ENCODE measurements at places on chromosomes 16 and 17.

DNA sequence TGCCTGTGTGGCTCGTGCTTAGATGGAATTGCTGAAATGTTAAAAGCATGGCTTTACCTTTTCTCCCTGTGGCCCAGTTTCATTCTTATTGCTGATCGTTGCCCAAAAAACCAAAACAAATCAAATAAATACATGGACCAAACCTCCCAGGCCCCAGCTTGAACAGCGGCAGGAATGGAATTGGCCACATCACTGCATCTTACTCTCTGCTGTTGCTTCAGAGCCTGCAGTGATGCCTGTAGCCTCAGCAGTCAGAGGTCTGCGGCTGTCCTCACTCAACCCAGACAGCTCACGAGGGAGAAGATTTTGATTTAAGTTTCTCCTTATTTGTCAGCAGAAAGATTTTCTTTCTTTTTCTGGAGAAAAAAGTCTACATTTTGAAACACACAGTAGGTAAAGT, 91.5 kb downstream of the NPIPB11 start:
- no peak for DNase-seq

GRCh38 chr17:64236827-64237403, 26.1 kb downstream of the TEX2 start:
- no peak for DNase-seq

DNA sequence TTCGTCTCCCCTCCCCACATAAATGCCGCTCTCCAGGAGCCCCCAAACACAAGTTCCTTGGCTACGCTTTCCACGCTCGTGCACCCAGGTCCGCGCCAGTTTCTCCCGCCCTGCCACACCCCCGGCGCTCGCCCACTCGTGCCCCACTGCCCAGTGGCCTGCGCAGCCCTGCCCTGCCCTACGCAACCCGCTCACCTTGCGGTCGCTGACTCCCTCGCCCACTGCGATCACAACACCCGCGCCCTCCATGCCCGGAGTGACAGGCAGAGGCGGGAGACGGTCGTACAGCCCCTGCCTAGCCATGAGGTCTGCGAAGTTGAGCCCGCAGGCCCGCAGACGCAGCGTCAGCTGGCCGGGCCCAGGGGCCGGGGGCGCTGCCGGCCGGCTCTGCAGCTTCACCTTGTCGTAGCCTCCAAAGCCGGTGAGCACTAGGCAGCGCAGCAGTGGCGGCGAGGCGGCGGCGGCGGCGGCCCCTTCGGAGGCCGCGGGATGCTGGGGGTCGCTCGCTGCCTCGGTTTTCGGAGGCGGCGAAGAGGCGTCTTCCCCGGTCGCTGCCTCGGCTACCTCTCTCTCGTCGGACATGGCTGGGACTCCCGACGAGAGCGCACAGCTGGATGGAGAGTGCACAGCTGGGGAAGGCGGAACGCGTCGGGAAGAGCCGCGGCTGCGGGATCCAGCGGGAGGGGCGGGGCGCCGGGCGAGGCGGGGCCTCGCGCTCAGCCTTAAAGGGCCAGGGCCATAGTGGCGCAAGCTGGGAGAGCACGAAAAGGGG, at the start of gene VAT1:
VAT1 (minus strand) TSS at position 645 of the 772 bp plus-strand sequence; CDS start at position 582, 63 bp downstream.
- no peak for DNase-seq

- no peak for DNase-seq
Measured at GRCh38 chr16:58046936-58047335, 21.4 kb downstream of the MMP15 start.

GRCh38 chr17:62965174-62965685, 805 bp upstream of the TANC2 start:
- DNase-seq = no peak

GRCh38 chr17:45643591-45643990, 140.5 kb upstream of the CRHR1 start:
- no peak for DNase-seq

- peak; percentile 26 for DNase-seq
Measured at GRCh38 chr17:67689534-67690177, 28.1 kb upstream of the NOL11 start.

- no peak for DNase-seq
Measured at GRCh38 chr17:52159246-52160135, 977 bp upstream of the CA10 start.

DNA sequence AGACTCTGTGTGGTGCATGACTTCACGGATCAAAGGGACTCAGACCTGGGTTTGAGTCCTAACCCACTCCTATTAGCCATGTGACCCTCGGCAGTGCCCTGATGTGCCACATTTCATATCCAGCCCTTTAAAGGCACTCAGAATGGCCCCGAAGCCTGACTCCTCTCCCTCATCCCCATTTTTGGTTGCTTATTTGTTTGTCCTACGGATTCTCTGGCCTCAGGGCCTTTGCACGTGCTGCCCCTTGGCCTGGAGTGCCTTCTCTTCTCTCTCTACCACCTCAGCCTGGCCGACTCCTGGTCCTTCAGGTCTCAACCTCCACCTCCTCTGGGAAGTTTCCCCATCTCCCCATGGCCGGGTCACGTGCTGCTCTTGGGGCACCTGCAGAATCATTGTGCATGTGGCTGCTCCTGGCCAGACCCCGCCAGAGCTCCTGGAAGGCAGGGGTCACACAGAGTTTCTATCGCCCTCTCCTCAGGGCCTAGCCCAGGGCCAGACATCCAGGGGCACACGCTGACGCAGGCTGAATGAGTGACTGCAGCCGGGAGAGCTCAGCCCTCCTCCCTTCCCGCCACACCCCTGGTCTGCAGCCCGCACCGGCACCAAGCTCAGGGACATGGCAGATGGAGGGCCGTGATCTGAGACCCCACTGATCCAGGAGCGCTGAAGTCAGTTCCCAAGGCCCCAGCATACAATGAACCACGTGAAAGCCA, 22.0 kb upstream of the CIBAR2 start:
- no peak for DNase-seq

DNA sequence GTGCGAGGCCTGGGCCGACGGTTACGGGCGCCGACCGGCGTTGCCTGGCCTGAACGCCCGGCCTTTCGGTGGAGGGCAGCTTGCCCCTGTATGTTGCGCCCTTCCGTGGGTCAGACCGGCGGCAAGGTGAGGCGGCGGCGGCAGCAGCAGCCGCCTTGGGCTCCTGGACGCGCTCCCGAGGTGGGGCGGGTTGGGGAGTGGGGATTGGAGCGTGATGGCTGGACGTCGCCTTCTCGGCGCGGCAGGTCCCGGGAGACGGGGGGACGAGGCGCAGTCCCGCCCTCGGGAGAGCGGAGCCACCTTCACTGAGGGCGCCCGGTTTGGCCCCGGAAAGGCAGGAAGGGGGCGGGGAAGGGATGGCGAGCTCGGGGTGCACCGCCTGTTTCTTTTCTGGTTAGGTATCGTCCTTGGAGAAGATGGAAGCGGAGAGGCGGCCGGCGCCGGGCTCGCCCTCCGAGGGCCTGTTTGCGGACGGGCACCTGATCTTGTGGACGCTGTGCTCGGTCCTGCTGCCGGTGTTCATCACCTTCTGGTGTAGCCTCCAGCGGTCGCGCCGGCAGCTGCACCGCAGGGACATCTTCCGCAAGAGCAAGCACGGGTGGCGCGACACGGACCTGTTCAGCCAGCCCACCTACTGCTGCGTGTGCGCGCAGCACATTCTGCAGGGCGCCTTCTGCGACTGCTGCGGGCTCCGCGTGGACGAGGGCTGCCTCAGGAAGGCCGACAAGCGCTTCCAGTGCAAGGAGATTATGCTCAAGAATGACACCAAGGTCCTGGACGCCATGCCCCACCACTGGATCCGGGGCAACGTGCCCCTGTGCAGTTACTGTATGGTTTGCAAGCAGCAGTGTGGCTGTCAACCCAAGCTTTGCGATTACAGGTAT, 671 bp downstream of the DGKE start:
- DNase-seq = no peak

GRCh38 chr16:3702082-3702481, 15.2 kb downstream of the TRAP1 start:
- no peak for DNase-seq

DNA sequence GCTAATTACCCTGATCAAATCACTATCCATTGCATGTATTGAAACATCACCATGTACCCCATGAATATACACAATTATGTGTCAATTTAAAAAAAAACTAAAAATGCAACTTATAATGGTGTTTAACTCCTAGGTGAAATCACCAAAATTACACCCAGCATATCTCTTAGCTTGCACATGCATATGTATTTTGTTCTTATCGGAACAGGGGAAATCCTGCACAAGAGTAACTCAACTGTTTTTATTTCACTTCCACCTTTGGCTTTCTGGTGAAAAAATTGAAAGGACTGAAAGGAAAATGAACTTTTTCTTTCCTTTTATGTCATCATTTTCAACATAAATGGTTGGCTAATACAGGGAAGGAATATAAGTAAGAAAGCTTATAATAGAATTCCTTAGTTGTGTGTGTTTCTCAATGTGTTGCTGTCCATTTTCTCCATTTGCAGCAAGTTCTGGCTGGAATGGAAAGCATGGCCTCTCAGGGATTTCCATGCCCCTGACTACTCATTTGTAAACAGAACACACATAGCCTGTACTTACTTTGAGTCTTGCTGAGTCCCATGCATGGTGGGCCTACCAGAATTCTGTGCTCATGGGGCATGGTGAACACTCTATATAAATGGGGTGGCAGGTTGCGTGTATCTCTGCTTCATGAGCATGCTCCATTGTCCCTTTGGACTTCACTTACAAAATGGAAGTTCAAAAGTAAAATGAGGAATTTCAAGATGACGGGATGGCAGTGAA, 462.0 kb downstream of the HS3ST3B1 start:
- no peak for DNase-seq

DNA sequence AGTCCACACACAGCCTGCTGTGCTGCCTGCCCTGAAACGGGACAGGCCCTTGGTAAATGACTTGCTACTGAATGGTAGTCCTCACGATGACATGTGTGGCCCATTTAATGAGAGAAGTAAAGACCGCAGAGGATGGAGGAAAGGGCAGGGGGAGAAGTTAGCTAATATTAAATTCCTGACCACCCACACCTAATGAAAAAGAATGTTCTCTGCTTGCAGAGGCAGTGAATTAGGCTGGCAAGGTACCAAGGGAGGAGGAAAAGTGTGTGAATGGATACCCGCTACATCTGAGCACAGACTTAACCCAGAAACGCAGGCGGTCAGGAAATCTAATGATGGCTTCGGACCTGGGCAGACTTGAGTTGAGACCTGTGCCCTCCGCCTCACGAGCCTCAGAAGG, 141.2 kb downstream of the PRKCA start:
- DNase-seq = no peak

GRCh38 chr17:61209106-61209439, 190.6 kb upstream of the TBX2 start:
- no peak for DNase-seq

DNA sequence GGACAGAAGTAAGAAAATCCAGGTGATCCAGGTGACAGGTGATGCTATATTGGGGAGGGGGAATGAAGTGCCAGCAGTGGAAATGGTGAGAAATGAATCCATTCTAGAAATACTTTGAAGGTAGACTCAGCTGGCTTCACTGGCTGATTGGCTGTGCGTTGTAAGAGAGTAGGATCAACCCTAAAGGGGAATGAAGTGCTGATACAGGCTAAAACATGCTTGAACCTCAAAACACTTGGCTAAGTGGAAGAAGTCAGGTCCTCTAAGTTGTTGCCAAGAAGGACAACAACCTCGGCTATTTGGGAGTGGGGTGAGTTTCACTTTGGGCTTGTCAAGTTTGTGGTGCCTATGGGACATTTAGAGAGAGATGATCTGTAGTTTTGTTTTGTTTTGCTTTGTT, 24.1 kb upstream of the SCNN1B start:
- no peak for DNase-seq

- DNase-seq = no peak
Measured at GRCh38 chr17:79809530-79810129, 12.8 kb upstream of the CBX8 start.

GRCh38 chr16:55494994-55495421, 13.9 kb upstream of the LPCAT2 start:
- DNase-seq = peak; percentile 96

GRCh38 chr16:86854058-86854621, 275.8 kb downstream of the FOXL1 start:
- DNase-seq = peak; percentile 95

- DNase-seq = no peak
Measured at GRCh38 chr17:46167826-46168569, 25.2 kb downstream of the KANSL1 start.

- DNase-seq = no peak
Measured at GRCh38 chr17:45902892-45903346, 8.6 kb downstream of the MAPT start.

GRCh38 chr17:65515512-65515911, 45.9 kb downstream of the AXIN2 start:
- DNase-seq = no peak

DNA sequence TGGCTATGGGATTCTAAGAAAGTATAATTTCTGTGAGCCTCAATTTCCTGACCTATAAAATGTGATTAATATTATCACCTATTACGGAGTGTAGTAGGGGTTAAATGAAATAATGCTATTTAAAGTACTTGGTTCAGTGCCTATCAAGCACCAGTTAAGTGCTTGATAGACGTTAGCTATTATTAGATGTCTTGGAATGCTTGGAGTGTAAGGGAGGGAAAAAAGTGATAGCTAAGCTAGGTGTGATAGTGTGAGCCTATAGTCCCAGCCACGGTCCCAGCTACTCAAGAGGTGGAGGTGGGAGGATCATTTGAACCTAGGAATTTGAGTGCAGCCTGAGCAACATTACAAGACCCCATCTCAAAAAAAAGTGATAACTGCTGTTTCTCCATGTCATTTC, 7.5 kb downstream of the ORC6 start:
- no peak for DNase-seq

- no peak for DNase-seq
Measured at GRCh38 chr16:66728117-66728787, 23.2 kb downstream of the DYNC1LI2 start.

- DNase-seq = no peak
Measured at GRCh38 chr16:66324815-66325515, 41.5 kb upstream of the CDH5 start.

GRCh38 chr16:31127182-31127581, 8.3 kb downstream of the PRSS8 start:
- DNase-seq = no peak

GRCh38 chr16:58339452-58339981, 44.7 kb upstream of the PRSS54 start:
- no peak for DNase-seq

GRCh38 chr17:75450270-75450669, 6.2 kb upstream of the TMEM94 start:
- no peak for DNase-seq

DNA sequence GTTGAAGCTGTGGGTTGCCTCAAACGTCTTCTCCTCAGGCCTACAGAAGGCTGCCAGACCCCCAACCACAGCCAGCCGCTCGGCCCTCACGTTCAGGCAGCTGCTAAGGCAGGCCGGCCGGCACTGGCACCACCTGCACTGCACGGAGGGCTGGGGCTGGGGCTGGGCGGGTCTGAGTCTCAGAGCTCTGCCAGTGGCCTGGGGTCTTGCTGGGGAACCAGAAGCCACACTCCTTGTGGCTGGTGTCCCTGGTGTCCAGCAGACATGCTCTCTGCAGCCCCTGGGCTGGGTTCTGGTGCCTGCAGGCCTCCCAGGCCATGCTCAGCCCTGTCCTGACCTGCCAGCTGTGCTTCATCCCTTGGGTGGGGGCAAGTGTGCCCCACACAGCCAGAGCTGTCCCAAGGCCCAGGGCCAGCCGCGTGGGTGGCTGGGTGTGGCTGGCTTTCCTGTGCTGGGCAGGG, 42.0 kb downstream of the BAHCC1 start:
- no peak for DNase-seq

- peak; percentile 44 for DNase-seq
Measured at GRCh38 chr16:27529962-27530361, 19.8 kb downstream of the GTF3C1 start.

GRCh38 chr17:35930211-35931065, at the start of gene RDM1:
TSS of gene RDM1 (minus strand) at chr17:35930773. CDS start at chr17:35930727, 46 bp downstream.
- peak; percentile 7 for DNase-seq
